ENCODE measurements at places on chromosomes 1 and 21.

- DNase-seq = peak; percentile 11
Measured at GRCh38 chr1:206905295-206906164, 8.3 kb downstream of the IL24 start.

GRCh38 chr1:77282187-77282865, 507 bp downstream of the AK5 start:
- DNase-seq = peak; percentile 36

DNA sequence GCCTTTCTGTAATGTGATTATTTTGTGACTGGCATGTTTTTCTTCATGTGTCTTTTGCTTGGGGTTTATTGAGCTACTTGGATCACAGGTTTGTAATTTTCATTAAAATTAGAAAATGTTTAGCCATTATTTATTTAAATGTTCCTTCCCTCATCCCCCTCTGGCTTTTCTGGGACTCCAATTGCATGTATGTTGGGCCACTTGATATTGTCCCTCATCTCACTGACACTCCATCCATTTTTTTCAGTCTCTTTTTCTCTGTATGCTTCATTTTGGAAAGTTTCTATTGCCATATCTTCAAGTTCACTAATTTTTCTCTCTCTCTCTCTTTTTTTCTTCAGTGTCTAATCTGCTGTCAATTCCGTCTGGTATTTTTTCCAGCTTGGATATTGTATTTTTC, 390.1 kb downstream of the PRDM2 start:
- no peak for DNase-seq

DNA sequence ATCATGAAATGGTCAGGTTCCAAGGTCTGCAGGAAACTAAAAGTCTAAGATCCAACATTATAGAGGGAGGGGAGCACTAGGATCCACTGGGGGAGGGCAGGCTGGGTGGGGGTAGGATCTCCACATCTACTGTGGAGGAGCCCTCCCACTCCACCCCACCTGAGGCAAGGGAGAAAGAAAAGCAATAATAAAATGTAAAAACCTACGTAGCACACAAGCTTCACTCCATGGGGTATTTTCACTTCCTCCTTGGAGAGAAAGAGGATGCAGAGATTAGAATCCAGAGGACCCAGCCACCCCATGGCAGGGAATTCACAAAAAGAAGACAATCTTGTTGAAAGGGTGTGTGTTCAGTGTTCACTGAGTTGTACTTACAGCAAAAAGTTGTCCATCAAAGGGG, 14.4 kb downstream of the SPOCD1 start:
- no peak for DNase-seq

GRCh38 chr21:42434884-42435283, 31.2 kb downstream of the UBASH3A start:
- no peak for DNase-seq

- DNase-seq = peak; percentile 75
Measured at GRCh38 chr21:33936301-33937038, 20.9 kb upstream of the ATP5PO start.

GRCh38 chr1:115753830-115754229, 14.7 kb downstream of the CASQ2 start:
- DNase-seq = no peak

DNA sequence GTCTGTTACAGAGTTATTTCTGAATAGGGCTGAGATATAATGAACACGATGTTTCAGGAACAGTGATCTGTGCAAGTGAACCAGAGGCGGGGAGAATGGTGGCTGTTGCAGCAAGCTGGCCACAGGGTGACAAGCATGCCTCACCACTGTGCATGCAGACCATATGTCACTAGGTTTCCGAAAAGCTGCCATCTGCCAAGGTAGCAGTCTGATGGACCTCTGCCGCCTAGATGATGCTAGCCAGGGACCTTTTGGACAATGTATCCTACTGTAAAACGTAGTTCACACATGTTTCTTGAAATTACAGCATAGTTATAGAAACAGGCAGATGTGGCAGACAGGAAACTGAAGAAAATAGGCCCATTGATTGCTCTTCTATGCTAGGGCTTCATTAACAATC, 204.2 kb upstream of the RRP15 start:
- no peak for DNase-seq

- no peak for DNase-seq
Measured at GRCh38 chr1:181482001-181482430, 1.3 kb upstream of the CACNA1E start.

DNA sequence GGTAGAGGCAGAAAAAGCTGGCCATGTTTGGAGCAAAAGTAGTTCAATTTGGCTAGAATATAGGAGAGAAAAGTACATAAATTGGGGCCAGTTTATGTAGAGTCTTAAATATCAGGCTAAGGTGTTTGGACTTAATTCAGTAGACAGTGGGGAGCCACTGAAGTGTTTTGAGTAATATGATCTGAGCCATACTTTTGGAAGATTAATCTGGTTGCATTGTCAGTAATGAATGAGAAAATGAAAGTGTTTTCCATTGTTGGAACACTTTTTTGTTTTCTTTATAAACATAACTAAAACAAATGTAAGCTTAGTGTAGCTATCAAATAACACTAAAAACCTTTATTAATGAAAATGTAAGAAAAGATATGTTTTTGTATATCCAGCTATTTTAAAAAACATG, 42.1 kb downstream of the POU2F1 start:
- no peak for DNase-seq

- DNase-seq = no peak
Measured at GRCh38 chr1:38133756-38134155, 87.2 kb upstream of the POU3F1 start.

GRCh38 chr21:45355573-45355972, 49.4 kb upstream of the COL18A1 start:
- DNase-seq = no peak

DNA sequence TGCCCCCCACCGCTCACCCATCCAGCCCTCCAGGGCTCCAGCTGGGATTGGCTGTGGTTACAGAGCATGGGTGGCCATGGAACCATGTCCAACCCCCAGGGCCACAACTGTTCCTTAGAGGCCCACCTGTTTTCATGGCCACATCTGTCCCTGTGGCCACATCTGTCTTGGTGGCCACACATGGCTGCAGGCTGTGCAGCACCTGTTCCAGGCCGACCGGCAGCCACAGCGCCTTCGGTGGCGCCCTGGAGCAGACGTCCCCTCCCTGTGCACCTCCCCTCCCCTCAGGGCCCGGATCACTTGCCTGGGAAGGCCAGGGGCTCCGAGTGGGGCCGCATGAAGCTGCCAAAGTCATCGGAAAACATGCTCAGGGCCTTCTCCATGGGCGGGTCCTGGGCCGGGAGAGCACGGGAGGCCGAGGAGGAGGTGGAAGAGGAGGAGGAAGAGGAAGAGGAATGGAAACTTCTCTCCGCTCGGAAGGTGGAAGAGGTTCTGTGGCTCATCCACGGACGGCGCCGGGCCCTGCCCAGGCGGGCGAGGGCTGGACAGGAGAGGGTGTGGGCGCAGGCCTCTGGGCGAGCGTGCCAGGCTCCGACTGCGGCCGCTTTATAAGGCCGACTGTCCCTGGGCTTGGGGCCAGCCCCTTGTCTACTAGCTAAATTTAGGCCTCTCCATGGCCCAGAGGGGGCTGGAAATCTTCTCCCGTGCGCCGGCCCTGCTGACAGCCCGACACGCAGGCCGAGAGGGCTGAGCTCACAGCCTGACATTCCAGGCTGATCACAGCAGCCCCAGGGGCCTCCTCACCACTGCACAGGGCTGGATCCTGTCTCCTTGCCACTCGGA, at the start of gene HSPB7:
HSPB7 (minus strand) TSS at position 583 of the 843 bp plus-strand sequence; CDS start at position 503, 80 bp downstream.
- DNase-seq = no peak

GRCh38 chr1:240833075-240833474, 221.1 kb upstream of the GREM2 start:
- no peak for DNase-seq
